ENCODE measurements at places on chromosomes 2 and 18.

GRCh38 chr2:167264380-167264779 is 376.1 kb downstream of the XIRP2 start:
- no peak for DNase-seq

DNA sequence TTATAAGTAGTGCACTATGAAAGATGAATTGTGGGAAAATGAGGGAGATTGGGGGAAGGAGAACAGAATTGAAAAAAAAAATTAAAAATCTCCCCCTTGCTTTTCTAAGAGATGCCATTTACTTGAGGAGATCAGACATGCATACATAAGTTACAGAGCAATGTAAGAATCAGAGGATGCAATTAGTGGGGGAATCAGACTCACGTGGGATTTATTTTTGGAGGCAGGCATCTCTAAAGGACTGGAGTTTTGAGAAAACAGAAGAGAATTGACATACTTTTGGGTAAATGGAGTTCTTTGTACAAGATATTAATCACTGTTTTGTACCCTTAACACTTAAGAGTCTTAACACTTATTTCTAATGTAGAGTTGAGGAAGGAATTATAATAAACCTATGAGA is 52.7 kb downstream of the MTX2 start:
- no peak for DNase-seq

DNA sequence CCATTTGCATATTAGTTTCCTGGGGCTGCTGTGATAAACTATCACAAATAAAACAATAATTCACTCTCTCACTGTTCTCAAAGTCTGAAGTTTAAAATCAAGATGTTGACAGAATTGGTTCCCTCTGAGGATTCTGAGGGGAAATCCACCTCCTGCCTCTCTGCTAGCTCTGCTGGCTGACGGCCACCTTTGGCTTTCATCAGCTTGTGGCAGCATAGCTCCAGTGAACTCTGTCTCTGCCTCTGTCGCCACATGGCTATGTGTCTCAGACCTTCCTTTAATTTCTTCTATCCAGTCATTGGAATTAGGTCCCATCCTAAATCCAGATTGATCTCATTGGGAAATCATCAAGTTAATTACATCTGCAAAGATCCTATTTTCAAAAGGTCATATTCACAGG is 38.9 kb upstream of the TRIM43 start:
- DNase-seq: no peak

DNA sequence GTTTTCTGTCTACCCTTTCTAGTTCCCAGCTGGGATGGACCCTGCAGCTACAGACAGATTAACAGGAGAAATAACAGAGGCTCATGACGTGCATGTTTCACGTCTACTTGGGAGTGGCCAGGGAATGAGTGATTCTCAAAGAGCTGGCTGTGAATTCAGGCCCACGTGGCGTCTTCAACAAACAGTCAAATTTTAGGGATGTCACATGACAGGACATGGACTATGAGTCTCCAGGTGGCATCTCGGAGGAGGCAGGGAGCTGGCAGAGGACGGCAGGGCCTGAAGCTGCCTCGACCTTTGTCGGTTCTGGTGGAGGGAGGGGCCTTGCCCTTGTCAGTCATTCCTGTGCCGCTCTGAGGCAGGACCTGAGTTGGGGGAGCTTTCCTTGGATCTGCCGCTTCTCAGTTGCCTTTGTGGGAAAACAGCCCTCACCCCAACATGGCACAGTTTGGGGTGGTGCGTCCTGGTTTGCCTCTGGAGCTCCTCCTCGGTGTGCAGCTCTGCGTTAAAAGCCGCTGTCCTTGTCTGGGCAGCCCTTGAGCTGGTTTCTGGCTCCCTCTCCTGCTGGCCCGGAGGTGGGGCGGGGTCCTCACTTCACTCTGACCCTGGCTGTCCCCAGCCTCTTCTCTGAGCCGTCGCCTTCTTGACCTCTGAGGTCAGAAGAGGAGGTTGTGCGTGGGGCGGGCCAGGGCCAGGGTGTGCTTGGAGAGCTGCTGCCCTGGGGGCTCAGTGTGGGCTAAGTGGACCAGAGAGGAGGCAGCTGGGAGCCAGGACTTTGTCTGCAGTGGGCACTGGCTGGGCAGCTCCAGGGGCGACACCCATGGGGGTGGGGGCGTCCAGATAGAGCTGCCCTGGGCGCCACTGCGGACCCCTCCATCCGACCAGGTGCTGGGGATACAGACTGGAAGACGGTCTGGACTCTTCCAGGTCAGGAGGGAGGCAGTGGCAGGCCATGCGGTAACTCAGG is 12.1 kb upstream of the GAL3ST2 start:
- no peak for DNase-seq

GRCh38 chr2:132760405-132760804 is 90.4 kb upstream of the LYPD1 start:
- no peak for DNase-seq

- no peak for DNase-seq
These were observed 127.6 kb upstream of the CCDC68 start for GRCh38 chr18:55086906-55087305.

GRCh38 chr18:732371-732770 is 19.9 kb upstream of the ENOSF1 start:
- no peak for DNase-seq

DNA sequence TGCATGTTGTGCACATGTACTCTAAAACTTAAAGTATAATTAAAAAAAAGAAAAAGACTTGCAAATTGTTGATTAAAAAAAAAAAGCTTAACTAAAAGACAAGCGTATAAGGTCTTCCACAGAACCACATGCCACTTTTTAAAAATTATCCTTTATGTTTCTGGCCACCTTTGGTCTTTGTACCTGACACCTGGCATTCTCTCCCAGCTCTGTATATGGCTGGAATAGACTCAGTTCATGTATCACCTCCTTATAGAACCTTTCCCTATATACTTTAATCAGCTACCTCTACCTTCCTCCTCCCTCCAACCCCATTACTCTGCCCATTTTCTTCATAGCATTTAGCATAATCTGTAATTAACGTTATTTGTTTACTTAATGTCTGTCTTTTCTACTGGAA is 32.6 kb downstream of the HYCC2 start:
- no peak for DNase-seq

DNA sequence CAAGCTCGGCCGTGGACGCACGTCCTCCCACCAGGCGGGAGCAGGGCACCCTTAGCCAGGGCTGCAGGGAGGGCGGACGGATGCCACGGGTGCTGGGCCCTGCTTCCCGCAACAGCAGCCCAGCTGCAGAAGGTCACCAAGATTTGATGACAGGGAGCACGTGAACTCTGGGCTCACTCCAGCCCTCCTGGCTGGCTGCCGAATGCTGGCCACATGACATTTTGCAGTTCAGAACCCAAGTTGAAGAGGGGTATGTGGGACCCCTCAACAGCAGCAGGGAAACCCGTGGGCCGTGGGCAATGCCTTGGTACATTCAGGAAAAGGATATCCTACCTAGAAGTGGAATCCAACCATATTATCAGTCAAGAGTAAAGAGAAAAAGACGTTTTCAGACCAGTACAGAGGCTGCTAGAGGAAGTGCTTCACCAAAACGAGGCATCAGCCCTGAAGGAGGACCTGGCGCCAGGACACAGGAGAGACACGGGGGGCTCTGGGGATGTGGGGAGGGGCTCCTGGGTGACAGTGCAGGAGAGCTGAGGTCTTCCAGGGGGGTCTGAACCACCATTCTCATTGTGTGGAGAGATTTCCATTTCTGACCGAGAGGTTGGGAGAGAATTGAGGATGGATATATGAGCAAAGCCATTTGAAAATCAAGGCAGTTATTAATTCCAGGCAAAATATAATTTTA is 107.4 kb upstream of the CTDP1 start:
- no peak for DNase-seq

GRCh38 chr18:75472906-75473305 is 45.4 kb upstream of the SMIM21 start:
- no peak for DNase-seq

DNA sequence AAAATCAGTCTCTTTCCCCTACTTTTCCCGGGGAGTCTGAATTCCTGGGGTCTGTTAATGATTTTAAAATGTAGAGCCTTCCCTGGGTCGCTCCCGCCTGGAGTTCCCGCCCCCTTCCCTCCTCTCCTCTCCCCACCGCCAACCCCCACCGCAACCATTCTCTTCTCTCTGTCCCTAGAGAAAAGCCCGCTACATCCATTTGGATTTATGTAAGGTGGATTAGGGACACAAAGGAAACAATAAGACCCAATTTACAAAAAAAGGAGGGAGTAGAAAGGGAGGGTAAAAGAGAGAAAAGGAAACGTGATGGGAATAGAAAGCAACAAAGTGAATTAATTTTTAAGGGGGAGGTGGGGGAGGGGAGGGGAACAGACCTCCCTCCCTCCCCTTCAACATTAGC is 2.2 kb downstream of the EPHA4 start:
- no peak for DNase-seq

- no peak for DNase-seq
These were observed 293.6 kb upstream of the SESTD1 start for GRCh38 chr2:179558010-179558934.

- no peak for DNase-seq
These were observed 170.0 kb downstream of the CERS6 start for GRCh38 chr2:168626096-168626495.

DNA sequence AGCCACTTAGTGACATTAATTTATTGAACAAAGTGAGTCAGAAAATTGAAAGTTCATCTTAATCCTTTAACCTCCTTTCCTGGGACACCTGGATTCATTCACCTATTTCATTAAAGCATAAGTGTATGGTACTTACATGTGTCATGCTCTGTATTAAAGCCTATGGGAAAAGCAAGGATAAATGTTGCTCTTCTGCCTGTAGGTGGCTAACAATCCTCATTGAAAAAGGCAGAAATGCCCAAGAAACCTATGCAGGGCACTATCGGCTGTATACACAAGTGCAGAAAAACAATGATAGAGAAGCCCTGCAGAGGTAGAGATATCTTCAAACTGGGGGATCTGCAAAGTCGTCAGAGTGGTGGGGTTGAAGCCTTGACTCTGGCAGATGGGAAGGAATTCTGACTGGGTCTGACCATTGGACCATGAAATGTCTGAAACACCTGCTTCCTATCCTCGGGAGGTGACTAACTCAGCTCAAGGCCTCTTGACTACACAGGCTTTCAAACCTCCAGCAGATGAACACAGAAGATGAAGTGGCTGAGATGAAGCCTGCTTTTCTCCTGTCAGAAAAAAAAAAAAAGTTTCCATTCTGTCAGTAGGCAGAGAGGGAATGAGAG is 83.1 kb downstream of the DCC start:
- no peak for DNase-seq

DNA sequence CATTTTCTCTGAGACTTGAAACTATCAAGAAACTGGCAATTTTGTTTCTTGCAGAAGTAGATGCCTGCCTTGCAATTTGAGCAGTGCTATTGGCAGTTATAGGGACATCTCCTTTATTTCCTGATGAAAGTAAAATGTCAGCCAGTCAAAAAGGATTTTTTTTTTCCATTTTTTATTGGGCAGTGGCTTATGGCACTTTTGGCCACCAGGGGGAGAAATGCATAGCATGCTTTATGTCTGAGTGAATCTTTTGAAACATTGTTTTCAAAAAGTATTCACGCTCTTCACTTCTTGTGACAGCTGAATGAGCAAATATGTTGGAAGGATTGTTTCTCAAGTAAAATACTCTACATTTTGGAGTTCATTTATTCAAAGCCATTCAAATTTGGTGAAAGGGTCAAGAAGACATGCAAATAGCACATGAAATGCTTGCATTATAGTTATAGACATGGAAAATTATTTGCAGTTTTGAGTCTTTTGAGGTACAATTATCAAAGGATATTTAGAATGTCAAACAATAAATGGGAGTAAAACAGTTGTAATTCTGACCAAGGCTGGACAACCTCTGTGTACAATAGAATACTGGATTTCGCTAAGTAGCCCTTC is 491.0 kb downstream of the CDH2 start:
- no peak for DNase-seq

DNA sequence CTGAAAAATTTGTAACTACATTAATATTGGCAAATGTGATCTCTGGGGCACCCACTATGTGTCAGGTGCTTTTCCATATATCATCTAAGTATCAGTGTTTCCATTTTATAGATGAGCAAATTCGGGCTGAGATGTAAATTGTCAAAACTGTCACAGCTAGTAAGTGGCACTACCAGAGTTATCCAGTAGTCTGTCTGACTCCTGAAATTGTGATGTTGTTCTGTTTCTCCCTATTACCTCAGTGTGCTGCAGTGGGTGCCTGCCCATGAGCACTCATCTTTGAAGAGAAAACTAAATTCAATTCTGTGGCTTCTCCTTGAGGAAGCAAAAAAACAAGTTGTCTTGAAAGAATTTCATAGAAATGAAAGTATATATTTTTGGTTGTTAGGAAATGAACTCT is 467.4 kb upstream of the FANCL start:
- DNase-seq: no peak

DNA sequence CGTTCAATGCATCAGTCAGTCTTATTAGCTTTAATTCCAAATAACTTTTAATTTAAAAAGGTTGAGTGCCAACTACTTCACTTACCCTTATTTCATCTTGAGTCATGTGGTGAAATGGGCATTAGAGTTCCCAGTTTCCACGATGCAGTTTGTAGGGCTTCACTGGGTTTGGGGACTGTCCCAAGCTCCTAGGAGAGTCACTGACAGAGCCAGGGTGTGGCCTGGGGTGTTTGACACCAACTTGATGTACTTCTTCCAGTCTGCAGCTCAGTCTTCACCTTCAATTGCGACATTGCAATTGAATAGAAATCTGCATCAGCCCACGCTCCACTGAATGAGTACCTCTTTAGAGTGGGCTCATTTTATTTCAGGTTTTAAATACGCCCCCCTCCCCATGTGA is 165.3 kb downstream of the ARL4C start:
- DNase-seq: no peak

DNA sequence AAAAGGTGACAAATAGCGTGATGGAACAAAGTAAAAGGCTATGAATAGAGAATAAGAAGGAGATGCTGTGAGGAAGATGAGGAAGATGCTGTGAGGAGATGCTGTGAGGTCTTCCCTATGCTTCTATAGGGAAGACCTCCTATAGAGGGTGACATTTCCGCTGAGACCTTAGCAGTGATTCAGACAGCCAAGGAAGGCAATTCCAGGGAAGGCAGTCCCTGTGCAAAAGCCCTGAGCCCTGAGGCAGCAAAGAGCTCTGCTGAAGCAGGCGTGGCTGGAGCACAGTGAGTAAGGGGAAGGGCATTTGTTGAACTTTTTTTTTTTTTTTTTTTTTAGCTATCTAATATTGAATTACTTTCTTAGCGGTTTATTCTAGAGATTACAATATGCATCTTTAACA is 142.7 kb upstream of the FOSL2 start:
- no peak for DNase-seq

DNA sequence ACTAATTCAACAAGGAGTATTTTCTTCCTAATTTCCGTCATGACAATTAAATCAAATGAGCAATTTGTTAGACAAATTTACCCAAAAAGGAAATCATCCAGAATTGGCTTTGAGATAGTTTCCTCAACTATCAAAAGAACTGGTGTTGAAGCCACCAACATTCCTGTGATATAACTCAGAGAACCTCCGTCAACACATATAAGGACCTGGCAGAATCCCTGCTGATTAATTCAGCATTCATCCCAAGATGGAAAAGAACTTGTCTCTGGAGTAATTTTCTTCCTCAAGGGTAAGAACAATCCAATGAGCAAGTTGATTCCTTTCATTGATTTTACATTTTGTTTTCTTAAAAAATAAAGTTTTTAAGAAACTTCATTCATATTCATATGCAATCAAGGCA is 62.0 kb downstream of the MBD2 start:
- no peak for DNase-seq

All from CD4-positive, alpha-beta T cell treated with Interleukin-12 subunit alpha and Interleukin-12 subunit beta, for 1 hour (primary cell).